Body of pancreas (tissue), 4 donors: ENCODE measurements at places on chromosomes 12 and 14.
A peak's percentile ranks its signal among the peaks of the same experiment; 100 is the strongest.

- H3K4me3 ChIP-seq: peak overlapping the region; percentile 21
- DNase-seq: no peak
- H3K36me3 ChIP-seq: no peaks in the 10 kb centered on the region
- no peak overlapping the region for H3K27ac ChIP-seq
These were observed 103.8 kb upstream of the FKBP4 start for GRCh38 chr12:2691006-2691344.

GRCh38 chr14:100669011-100669412 lies 57.7 kb upstream of the DLK1 start:
- peaks cover 37% of the 10 kb centered on the region for H3K4me1 ChIP-seq
- no peaks in the 10 kb centered on the region for H3K36me3 ChIP-seq

DNA sequence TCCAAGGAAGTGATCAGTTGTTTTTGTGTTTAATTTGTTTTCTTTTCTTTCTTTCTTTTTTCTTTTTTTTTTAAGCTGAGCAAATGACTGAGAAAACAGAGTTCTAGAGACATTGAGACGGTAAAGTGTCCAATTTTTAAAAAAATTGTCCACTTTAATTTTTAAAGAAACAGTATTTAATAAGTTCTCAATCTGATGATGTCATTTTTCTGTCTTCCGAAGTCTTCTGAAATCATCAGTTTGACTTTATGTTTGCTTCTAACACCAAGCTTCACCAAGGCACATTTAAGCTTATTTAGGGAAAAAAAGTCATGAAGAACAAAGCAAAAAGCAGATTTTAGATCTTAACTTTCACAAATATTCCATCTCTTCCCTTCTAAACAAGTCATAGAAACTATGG lies 63.4 kb upstream of the RTRAF start:
- no peaks in the 10 kb centered on the region for H3K36me3 ChIP-seq
- no peak for DNase-seq
- H3K4me3 ChIP-seq: no peak overlapping the region
- H3K4me1 ChIP-seq: no peaks in the 10 kb centered on the region
- no peak overlapping the region for H3K27ac ChIP-seq

DNA sequence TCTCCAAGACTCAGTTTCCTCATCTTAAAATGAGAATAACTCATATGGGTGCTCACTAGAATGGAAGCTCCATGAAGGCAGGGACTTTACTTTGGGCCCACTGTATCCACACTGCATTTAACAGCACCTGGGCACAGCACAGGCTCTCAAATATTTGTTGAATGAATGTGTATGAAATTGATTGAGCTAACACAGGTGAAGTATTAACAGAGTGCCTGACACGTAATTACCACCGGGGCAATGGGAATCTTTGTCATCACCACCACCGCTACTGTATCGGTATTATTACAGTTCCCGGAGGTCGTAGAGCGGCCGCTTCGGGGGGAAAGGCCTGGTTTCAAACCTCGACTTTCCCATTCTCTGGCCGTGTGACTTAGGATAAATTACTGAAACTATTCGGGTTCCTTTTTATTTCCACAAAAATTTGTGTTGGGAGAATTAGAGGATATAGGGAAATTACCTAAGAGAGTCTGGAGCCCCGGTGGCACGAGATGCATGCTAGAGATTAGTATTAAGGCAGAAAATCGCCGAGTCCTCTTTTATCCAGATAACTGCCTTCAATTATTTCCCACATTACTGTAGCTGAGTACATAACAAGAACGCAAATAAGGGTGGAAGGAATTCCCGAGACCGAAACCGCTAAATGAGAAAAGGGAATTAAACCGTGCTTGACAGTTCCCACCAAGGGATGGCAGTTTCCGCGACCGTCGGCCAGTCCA lies 1.0 kb upstream of the RIC8B start:
- no peaks in the 10 kb centered on the region for H3K27me3 ChIP-seq
- H3K4me1 ChIP-seq: peaks cover 29% of the 10 kb centered on the region
- H3K4me3 ChIP-seq: peak overlapping the region; percentile 1
- no peaks in the 10 kb centered on the region for H3K36me3 ChIP-seq

- no peak overlapping the region for H3K27ac ChIP-seq
- no peaks in the 10 kb centered on the region for H3K36me3 ChIP-seq
- H3K4me3 ChIP-seq: no peak overlapping the region
- DNase-seq: no peak
- H3K27me3 ChIP-seq: no peaks in the 10 kb centered on the region
- no peaks in the 10 kb centered on the region for H3K4me1 ChIP-seq
These were observed 59.8 kb downstream of the RAB35 start for GRCh38 chr12:120056739-120057138.

DNA sequence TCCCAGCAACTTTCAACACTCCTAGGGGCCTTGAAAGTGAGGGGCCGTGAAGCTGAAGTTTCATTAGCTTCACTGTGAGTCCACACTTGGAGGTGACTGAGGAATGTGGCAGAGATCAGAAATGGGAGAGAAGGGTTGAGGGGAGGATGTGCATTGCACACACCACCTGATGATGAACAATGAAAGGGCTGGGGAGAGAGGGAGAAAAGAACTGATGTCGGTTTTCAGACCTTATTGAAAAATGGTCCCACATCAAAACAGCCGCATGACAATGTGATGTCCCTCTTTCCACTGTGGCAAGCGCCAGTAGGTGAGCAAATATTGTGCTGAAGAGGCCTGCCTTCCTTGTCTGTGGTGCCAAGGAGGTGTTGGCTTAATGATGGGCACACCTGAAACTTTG lies 32.3 kb upstream of the ATP23 start:
- H3K4me1 ChIP-seq: peaks cover 5% of the 10 kb centered on the region
- H3K27me3 ChIP-seq: no peaks in the 10 kb centered on the region
- no peak for DNase-seq
- H3K4me3 ChIP-seq: no peak overlapping the region
- no peak overlapping the region for H3K27ac ChIP-seq
- no peaks in the 10 kb centered on the region for H3K36me3 ChIP-seq

DNA sequence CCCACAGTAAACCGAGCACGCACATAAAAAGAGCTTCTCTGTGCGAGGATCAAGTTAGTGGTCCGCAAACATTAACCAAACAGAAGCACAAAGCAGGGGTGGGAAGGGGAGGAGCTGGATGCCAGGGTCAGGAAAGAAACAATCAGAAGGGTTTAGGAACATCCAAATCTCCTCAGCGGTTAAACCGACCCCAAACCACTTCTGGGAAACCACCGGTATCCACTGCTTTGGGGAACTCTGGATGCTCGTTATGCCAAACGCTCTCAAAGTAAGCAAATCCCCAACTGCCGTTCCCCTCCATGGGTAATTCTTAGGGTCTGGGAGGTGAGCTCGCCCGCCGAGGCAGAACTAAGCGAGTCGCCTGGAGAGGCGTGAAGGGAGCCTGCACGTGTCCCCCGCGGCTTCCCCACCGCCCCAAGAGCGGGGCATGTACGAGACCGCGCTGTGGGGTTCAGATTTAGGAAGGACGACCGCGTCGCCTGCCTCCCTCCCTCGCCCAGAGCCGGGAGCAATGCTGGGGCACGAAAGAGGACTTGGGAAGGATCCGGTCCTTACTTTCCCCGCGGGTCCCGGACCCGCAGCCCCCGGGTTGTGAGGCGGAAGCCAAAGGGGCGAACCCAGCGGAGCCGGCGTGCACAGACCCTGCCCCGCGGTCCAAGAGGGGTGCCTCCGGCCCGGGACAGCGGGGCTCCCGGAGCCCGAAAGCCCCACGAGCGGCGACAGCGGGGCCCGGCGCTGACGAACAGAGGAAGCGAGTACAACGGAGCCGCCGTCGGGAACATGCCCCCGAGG lies 711 bp downstream of the SBNO1 start:
- peak overlapping the region; percentile 99 for H3K27ac ChIP-seq
- peak overlapping the region; percentile 95 for H3K4me3 ChIP-seq

GRCh38 chr12:68638171-68638570 lies 27.5 kb downstream of the RAP1B start:
- no peaks in the 10 kb centered on the region for H3K27me3 ChIP-seq
- H3K36me3 ChIP-seq: no peaks in the 10 kb centered on the region
- H3K27ac ChIP-seq: no peak overlapping the region
- peaks cover 43% of the 10 kb centered on the region for H3K4me1 ChIP-seq
- H3K4me3 ChIP-seq: no peak overlapping the region
- no peak for DNase-seq

DNA sequence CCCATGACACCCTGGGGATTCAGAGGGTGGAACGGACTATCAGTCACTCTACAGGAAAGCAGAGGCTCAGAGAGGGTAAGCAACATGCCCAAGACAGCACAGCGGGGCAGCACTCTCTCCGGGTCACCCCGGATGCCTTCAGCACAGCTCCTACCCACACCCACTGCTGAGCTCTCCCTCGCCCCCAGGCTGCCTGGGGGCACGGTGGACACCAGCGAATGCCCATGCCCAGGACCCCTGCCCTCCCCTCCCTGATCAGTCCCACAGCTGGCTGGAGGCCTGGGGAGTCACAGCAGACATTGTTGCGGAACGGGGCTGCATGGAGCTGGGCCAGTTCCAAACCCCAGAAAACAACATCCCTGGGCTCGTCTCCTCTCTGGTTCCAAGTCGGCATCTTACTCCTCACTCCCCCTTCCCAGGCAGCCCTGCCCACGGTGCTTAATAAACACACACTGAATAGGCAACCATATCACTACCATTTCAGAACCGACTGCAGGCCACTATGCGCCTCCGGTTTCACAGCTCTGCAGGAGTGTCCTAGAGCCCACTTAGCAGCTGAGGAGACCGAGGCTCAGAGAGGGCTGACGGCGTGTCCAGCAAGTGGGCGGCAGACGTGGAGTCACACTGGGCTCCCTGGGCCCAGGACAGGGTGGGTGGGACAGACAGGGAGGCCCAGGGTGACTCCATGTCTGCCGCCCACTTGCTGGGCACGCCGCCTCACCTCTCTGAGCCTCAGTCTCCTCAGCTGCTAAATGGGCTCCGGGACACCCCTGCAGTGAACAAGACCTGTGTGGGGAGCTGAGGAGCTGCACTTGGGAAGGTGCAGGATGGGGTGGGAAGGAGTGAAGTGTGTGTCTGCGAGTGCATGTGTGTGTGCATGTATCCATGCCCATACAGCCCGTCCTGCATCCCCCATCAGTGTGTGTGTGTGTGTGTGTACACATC lies 27.0 kb downstream of the CCDC85C start:
- H3K4me3 ChIP-seq: no peak overlapping the region
- H3K36me3 ChIP-seq: no peaks in the 10 kb centered on the region
- no peak for DNase-seq
- H3K4me1 ChIP-seq: peaks cover 95% of the 10 kb centered on the region
- H3K27me3 ChIP-seq: no peaks in the 10 kb centered on the region

- no peaks in the 10 kb centered on the region for H3K4me1 ChIP-seq
- no peak for DNase-seq
- H3K4me3 ChIP-seq: no peak overlapping the region
- no peaks in the 10 kb centered on the region for H3K36me3 ChIP-seq
- H3K27ac ChIP-seq: no peak overlapping the region
These were observed 92.0 kb downstream of the TTLL5 start for GRCh38 chr14:75752907-75753594.

DNA sequence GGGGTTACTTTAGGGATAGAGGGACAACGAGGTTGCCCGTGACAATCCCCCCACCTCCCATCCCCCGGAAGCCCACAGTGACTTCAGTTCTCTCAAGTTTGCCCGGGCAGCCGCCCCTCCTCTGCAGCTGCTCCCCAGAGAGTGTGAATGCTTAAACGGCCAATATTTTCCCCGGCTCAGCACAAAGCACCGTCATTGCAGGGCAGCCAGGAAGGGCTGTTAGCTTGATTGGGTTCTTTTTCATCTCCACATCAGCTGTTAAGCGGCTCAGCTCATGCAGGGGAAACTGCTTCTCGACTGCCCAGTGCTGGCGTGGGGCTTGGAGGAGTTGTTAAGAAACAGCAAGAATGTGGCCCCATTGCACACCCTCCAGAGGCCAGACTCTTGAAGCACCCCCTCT lies 120.5 kb upstream of the NCOR2 start:
- H3K27ac ChIP-seq: no peak overlapping the region
- H3K4me1 ChIP-seq: peaks cover 16% of the 10 kb centered on the region
- no peaks in the 10 kb centered on the region for H3K36me3 ChIP-seq
- no peak overlapping the region for H3K4me3 ChIP-seq
- no peak for DNase-seq

DNA sequence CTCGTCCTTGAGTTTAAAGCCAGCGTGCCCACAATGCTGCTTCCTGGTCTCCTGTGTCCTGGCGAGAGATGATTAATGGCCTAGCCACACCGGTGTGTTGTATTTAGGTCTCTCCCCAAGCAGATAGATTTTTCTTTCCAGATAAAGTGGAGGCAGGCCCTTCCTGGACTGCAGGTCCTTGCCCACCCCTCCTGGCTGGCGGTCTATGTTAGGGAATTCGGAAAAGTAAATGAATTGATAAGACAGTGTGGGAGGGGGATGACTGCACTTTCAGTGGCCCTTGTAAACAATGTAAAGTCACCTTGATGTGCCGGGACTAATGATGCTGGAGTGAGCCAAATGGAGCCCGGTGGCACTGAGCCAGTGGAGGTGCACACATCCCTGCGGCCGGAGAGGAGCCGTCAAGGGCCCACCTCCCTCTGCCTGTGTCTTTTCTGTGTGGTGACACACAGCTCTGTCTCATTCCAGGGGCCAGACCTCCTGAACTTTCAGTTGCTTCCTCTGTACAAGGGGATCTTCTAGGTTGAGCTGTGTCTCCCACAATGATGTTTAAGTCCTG lies 70.6 kb upstream of the ESRRB start:
- H3K4me1 ChIP-seq: peaks cover 11% of the 10 kb centered on the region
- no peak overlapping the region for H3K4me3 ChIP-seq
- no peaks in the 10 kb centered on the region for H3K27me3 ChIP-seq
- no peaks in the 10 kb centered on the region for H3K36me3 ChIP-seq
- H3K27ac ChIP-seq: peak overlapping the region; percentile 20

DNA sequence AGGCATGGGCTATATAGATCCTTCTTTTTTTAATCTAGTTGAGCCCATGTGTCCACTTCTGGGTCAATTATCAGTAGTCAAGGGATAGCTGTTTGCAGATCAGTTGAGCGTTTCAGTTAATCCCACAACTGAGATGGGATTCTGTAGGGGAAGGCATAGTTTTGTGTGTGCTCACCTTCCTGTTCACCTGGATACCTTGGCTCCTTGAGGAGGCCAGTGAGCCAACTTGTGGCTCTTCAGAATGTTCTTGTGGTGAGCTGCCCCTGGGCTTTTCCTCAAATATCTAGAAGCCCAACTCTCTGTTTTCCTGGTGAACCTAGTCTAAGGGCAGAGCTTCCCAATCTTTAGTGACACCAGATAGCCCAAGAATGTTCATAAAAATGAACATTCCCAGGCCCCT lies 302.9 kb upstream of the TBX3 start:
- no peaks in the 10 kb centered on the region for H3K4me1 ChIP-seq
- DNase-seq: no peak
- no peaks in the 10 kb centered on the region for H3K27me3 ChIP-seq
- H3K27ac ChIP-seq: no peak overlapping the region
- H3K36me3 ChIP-seq: no peaks in the 10 kb centered on the region

GRCh38 chr12:34291001-34291400 lies 268.7 kb downstream of the ALG10 start:
- no peaks in the 10 kb centered on the region for H3K4me1 ChIP-seq
- no peaks in the 10 kb centered on the region for H3K36me3 ChIP-seq
- H3K4me3 ChIP-seq: no peak overlapping the region
- no peak for DNase-seq
- H3K27ac ChIP-seq: no peak overlapping the region

GRCh38 chr14:103282932-103283331 lies 51.1 kb upstream of the EIF5 start:
- H3K36me3 ChIP-seq: no peaks in the 10 kb centered on the region
- no peaks in the 10 kb centered on the region for H3K27me3 ChIP-seq
- H3K4me1 ChIP-seq: peaks cover 14% of the 10 kb centered on the region
- DNase-seq: no peak
- no peak overlapping the region for H3K4me3 ChIP-seq
- H3K27ac ChIP-seq: no peak overlapping the region
